Germinal center (tissue), 1 donor: ENCODE measurements at places on chromosomes 2 and 18.
A peak's percentile ranks its signal among the peaks of the same experiment; 100 is the strongest.

DNA sequence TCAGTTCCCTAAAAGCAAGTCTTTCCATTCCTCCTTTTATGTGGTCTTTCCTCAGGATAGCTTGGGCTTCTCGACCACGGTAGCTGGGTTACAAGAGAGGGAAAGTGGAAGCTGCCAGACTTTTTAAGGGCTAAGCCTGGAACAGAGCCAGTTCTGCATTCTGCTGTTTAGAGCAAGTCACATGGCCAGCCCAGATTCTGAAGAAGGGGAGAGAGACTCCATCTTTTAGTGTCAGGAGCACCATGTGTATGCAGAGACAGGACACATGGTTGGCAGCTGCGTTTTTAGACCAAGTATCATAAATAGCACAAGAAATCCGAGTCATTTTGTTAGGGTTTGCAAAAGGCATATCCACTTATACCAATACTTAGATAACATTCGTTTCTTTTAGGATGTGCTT lies 4.7 kb downstream of the HMSD start:
- DNase-seq: no peak

DNA sequence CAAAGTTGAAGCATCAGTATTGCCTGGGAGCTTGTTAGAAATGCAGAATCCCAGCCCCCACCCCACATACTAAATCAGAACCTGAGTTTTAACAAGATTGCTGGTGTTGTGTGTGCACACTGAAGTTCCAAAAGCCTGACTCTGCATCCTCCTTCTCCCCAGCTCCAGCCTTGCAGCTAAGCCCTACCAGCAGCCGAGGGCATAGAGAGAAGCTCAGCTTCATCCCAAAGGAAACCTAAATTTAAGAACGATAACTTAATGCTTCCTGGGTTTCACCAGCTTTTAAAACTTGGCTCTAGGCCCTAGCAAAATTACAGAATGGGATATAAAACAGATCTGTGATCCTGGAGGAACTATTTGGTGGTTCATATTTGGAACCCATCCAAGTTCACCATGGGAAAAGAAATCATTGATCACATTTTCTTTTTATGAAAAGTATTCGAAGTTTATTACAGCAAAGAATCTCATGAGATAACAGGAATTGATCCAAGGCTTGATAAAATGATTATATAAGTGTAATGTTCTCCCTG lies 11.1 kb downstream of the SMYD1 start:
- no peak for DNase-seq

- peak; percentile 60 for DNase-seq
Observed at GRCh38 chr2:224764565-224765236, 48.5 kb upstream of the CCDC195 start.

- no peak for DNase-seq
Observed at GRCh38 chr2:129828792-129829191, 150.7 kb upstream of the RAB6C start.

DNA sequence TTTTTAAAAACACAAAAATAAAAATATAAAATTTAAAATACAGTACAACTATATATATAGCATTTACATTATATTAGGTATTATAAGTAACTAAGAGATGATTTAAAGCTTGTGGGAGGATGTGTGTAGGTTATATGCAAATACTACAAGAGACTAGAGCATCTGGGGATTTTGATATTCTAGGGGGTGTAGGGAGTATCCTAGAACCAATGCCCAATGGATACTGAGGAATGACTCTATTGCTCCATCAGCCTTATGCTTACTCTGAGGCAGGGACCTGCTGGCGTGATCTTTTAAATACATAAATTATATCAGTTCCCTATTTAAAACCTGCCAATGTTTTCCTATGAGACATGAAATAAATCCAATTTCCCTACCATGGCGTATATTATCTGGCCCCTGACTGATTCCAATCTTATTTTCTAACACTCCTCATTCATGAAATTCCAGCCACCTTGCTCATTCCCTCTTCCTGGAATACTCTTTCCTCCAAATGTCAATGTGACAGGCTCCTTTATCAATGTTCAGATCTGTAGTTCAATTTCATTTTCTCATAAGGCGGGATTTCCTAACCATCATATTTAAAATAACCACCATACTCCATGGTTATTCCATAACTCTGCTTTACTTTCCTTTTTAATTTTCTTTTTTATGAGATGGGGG lies 22.2 kb downstream of the SP3 start:
- no peak for DNase-seq

GRCh38 chr2:224958873-224959272 lies 83.4 kb downstream of the DOCK10 start:
- DNase-seq: no peak

DNA sequence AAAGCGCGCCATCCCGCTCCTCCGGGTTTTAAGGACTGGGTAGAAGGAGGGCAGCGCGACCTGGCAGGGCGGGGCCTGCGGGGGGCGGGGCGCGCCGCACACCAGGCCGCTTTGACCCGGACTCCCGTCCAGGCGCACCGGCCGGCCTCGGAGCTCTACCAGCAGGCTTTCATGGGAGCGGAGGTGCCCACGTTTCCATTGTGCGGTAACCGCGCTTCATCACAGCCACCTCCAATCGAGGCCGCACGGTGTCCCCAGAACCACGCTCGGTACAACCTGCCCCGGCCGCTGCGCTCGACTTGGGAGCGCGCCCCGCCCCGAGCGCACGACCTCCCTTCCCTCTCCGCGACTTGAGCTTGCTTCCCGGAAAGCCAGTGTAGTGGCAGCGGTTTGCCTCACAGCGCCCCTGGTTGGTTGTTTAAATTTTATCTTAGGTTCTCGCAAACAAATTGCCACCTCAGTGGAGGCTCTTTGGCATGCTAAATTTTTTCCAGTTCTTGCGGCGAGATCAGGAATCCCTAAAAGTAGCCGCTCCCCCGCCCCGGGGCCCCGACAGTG lies 280 bp upstream of the CYP1B1 start:
- DNase-seq: peak; percentile 46

GRCh38 chr18:43442571-43442970 lies 165.3 kb upstream of the SYT4 start:
- DNase-seq: no peak

- DNase-seq: no peak
Observed at GRCh38 chr18:46133534-46133933, 29.3 kb downstream of the HAUS1 start.

GRCh38 chr2:45029215-45029614 lies 20.0 kb upstream of the SIX2 start:
- DNase-seq: no peak

DNA sequence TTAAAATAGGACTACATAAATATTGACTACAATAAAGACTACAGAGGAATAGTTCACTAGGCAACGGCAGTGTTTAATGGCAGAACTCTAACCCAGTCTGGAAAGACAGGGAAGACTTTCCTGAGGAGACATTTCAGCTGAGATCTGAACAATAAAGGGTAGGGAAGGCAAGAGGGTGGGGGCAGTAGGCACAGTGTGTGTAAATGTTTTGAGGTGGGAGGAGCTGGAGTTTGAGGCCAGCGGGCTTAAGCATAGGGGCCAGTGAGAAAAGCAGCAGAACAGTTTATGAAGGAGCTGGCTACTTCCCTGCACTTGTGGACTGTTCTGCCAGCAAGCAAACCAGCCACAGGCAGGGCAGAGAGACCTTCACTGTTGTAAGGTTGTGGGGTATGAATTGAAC lies 76.6 kb upstream of the UGP2 start:
- DNase-seq: no peak

GRCh38 chr2:106106622-106107508 lies 87.2 kb downstream of the UXS1 start:
- DNase-seq: no peak

DNA sequence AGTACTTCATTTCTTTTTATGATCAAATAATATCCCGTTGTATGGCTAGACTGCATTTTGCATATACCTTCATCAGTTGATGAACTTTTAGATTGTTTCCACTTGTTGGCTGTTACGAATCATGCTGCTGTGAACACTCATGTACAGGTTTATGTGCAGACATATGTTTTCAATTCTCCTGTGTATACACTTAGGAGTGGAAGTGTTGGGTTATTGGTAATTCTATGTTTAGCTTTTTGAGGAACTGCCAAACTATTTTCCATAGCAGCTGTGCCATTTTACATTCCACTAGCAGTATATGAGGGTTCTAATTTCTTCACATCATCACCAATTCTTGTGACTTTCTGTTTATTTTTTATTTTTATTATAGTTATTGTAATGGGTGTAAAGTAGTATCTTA lies 32.1 kb upstream of the LCLAT1 start:
- DNase-seq: no peak

- DNase-seq: peak; percentile 85
Observed at GRCh38 chr2:184598316-184599053, at the start of gene ZNF804A. Gene ZNF804A (plus strand): TSS chr2:184598529. CDS start chr2:184598960, 431 bp downstream.

DNA sequence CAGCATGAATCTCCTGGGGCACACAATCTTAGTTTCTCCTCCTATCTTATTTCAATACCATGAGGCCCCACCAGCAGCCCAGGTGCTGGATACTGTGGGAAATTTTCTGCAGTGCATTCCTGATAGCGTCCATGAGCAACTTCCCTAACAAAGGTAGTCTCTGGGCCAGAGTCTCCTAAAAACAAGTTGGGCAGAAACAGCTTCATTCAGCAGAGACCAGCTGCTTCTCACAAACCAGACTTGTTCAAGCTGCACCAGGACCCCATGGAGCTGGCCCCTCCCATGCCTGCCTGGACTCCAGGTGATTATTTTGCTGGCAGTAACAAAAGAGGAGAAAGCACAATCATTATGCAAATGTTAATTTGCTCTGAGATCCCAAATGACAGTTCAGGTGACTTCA lies 31.4 kb downstream of the MYO5B start:
- DNase-seq: no peak

DNA sequence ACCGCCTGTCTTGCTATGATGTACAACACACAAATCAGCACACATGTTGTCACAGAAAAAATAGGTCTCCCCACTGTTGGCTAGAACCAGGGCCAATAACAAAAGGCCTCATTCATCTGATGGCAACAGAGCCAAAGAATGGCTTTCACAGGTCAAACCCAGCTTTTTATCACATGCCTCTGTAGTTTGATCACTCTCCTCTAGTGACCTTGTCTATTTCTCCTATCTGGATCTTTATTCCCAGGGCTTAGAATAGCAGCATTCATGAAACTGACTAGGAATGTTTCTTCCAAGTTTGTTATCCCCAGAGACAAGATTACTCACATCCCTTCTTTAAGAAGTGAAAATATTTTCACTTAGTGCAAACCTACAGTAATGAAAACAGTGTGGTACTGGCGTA lies 285.8 kb upstream of the GYPC start:
- no peak for DNase-seq

DNA sequence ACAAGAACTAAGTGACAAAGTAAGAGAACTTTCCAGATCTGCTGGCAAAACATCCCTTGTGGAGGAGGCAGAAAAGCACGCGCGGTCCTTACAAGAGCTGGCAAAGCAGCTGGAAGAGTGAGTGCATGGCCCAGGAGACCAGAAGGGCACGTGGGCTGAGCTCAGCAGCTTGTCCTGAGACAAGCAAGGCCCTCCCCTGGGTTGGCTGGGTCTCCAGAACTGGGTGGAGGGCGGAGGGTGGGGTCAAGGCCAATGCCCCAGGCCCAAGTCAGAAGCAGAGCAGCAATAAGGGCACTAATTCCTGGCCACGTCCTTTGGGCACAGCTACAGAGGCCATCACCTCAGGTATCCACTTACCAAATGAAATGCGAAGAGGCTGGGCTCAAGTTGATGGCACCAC lies 110.6 kb upstream of the TTC39C start:
- no peak for DNase-seq

DNA sequence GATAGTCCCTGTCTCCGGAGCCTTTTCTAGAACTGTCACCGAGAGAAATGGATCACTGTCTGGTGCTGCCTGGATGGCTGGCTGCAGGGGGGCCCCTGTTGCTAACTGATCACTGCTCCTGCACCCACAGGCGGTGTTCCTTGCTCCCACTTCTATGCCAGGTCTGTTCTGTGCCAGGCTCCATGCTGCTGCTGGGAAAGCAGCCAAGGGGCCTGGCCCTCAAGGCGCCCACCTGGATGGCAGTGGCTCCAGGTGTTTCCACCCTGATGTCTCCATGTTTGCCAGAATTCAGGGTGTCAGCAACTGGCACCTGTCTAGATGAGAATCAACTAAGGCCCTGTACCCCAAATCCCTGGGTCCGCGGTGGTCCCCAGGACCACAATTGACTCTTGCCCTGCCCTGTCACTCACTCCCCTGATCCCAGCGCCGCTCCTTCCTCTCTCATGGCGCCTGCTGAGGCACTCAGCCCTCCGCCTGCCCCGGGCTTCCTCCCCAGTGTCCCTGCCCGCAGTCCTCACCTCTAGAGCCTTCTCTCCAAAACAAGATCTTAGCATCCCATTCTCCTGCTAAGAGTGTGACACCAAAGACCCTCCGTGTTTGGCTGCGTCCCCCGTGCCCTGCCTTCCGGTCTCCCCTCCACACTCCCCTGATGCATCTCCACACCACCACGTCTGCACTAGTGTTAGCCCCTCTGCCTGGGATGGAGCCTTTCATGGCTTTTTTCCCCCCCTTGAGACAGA lies 72.5 kb upstream of the OTOF start:
- DNase-seq: no peak

DNA sequence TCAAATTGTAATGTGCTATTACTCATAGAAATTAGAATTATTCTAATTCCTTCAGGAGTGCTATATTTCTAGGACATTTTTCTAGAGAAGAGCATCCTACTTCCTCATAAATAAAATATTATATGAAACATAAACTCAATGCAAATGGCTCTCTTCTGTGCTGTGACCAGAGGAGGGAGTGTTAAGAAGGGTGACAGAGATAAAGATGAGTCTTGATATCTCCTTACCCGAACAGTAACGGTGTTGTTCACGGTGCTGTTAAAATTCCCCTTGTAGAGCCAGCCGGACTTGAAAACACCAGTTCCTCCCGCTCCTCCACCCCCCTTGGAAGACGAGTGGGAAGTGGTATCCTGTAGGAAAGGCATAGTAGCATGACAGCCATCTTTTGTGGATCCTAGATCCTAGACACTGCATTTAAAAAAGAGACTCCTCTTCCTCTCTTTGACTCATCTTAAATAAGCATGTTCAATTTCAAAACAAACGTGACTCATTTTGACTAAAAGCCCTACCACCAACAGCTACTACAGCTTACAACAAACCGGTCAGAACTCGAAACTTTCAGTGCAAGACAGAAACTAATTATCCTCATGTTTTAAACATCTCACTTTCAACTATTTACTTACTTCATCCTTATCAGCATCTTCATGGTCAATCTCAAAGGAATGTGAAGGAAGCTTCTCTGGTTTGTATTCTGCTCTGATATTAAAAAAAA lies 156.3 kb downstream of the DOCK10 start:
- DNase-seq: no peak
